ENCODE measurements at places on chromosomes 7 and 10. TPM values are rescaled to one million over a fixed set of nuclear protein-coding genes. Genes with fewer than 3 reads are reported as not detected.

Gene KAZALD1
- total RNA-seq, result 4.8 TPM

Gene ASAH2B
- total RNA-seq, result 3.8 TPM

Gene STEAP1
- 6.9 TPM for total RNA-seq

Gene BLNK
- total RNA-seq, result 0.55 TPM

Gene HOGA1
- total RNA-seq, result 3.4 TPM

Gene THSD7A
- 26.2 TPM for total RNA-seq

Gene ZCWPW1
- total RNA-seq, result 1.8 TPM

Gene CRHR2
- total RNA-seq, result not detected

Gene TUBB8
- total RNA-seq, result not detected

Gene ANLN
- total RNA-seq, result 15.4 TPM

Gene MBLAC1
- 3.5 TPM for total RNA-seq

Gene ETV1
- 3.8 TPM for total RNA-seq

Gene C10orf105
- not detected for total RNA-seq

Gene CDNF
- total RNA-seq, result 1.9 TPM

Gene MORN4
- total RNA-seq, result 11.2 TPM

Gene SRRT
- 67.9 TPM for total RNA-seq

Gene AKR1B1
- 87.8 TPM for total RNA-seq

Gene HSPA12A
- 13.7 TPM for total RNA-seq
